CD4-positive, alpha-beta memory T cell (primary cell): ENCODE measurements at places on chromosomes 11 and 22. TPM values are rescaled to one million over a fixed set of nuclear protein-coding genes. Genes with fewer than 3 reads are reported as not detected.
A peak's percentile ranks its signal among the peaks of the same experiment; 100 is the strongest.

GRCh38 chr11:17298302-17298701 is 21.8 kb downstream of the NUCB2 start:
- DNase-seq = no peak

DNA sequence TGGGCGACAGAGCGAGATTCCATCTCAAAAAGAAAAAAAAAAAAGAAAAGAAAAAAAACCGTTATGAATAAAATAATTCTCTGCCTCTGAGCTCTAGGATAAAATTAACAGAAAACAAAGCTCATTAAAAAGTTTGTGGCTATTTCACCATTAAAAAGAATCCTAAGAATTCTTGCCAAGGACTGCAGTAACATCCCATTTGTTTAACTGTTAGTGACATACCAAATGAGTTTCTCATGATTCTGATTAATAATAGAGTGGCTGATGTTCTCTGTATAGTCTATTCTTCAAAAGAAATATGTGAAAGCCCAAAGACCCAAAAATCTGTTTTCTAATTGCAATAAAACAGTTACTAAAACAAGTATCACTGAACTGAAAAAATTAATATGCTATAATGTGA is 19.7 kb downstream of the CLNS1A start:
- DNase-seq = no peak

GRCh38 chr11:58940028-58940427 is 740 bp downstream of the GLYATL1 start:
- DNase-seq = no peak

GRCh38 chr11:63629426-63629825 is 15.2 kb upstream of the PLAAT3 start:
- no peak for DNase-seq

- peak; percentile 13 for DNase-seq
These were observed 31.9 kb upstream of the IGLL5 start for GRCh38 chr22:22855617-22856308.

- no peak for DNase-seq
These were observed 452.6 kb downstream of the NELL1 start for GRCh38 chr11:21121991-21122390.

GRCh38 chr11:73916435-73916834 is 34.4 kb upstream of the DNAJB13 start:
- DNase-seq = no peak

- no peak for DNase-seq
These were observed 23.1 kb upstream of the IZUMO1R start for GRCh38 chr11:94281324-94281723.

DNA sequence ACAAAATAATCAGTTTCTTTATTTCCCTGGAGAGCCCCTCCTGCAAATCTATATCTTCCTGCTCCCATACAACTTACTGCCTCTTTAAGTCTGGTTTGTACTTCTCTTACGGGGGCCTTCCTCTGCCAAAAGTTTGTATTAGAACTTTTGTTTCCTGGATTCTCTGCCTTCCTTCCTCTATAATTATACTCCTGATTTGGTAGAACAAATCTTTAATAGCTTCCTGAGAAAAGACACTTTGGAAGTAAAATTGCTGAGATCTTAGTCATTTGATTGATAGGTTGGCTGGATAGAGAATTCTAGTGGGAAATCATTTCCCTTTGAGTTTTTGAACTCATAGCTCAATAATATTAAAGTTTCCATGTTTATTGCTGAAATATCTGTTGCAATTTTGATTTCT is 499.2 kb downstream of the RAB38 start:
- DNase-seq = no peak

- peak; percentile 31 for DNase-seq
These were observed 565.9 kb downstream of the ETS1 start for GRCh38 chr11:128021349-128022006.

- DNase-seq = no peak
These were observed 94.3 kb upstream of the PHOX2A start for GRCh38 chr11:72338266-72338665.

DNA sequence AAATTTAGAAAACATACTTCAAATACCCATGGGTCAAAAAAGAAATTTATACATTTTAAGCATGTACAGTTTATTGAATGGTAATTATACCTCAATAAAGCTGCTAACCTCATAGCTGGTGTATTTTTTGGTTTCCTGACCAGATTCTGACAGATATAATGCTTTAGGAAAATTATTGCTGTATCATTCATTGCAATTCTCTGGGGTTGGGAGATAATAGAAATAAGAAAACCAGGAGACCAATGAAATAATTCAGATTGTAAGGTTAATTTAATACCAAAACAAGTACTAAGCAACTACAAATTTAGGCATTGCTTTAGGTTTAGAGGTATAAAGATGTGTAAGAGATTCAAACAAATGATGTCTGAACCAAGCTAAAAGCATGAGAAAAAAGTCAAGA is 120.1 kb downstream of the ENTHD1 start:
- DNase-seq = no peak

DNA sequence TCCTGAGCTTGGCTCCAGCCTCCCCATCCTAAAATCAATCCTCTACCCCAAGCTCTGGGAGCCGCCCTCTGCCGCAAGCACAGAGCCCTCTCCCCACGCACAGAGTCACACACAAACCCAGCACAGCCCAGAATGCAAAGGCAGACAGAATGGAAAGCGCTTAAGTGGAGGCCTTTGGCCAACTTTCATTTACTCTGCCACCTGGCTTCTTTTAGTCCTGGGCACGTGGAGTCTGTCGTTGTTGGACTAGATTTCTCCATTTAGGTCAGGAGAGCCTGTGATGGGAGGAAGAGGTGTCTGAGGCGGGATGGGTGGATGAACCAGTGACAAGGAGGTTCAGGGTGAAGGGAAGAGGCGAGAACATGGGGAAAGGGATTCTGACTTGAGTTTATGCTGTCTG is 191.7 kb downstream of the DSCAML1 start:
- DNase-seq = no peak

GRCh38 chr11:133952199-133953190 is 4.3 kb downstream of the IGSF9B start:
- DNase-seq = no peak

DNA sequence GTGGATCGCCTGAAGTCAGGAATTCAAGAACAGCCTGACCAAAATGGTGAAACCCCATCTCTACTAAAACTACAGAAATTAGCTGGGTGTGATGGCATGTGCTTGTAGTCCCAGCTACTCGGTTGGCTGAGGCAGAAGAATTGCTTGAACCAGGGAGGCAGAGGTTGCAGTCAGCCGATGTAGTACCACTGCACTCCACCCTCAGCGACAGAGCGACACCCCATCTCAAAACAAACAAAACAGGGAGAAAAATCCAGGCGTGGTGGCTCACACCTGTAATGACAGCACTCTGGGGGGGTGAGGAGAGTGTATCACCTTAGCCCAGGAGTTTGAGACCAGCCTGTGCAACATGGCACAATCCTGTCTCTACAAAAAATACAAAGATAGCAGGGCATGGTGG is 802.3 kb upstream of the ARHGAP42 start:
- no peak for DNase-seq

GRCh38 chr22:42764895-42765363 is 44.3 kb upstream of the A4GALT start:
- no peak for DNase-seq

- peak; percentile 45 for DNase-seq
These were observed 32.2 kb downstream of the ART5 start for GRCh38 chr11:3609416-3610265.

GRCh38 chr11:73095613-73096012 is 46.5 kb downstream of the FCHSD2 start:
- no peak for DNase-seq

- DNase-seq = no peak
These were observed 200.6 kb downstream of the DBX1 start for GRCh38 chr11:19959648-19960059.

The RAPSN gene
- 0.55 TPM for total RNA-seq

The LARGE2 gene
- total RNA-seq = 4.2 TPM

The LRP4 gene
- not detected for total RNA-seq

The A4GALT gene
- total RNA-seq = not detected

The GGT5 gene
- not detected for total RNA-seq
